ENCODE measurements at places on chromosomes 1 and 21.

DNA sequence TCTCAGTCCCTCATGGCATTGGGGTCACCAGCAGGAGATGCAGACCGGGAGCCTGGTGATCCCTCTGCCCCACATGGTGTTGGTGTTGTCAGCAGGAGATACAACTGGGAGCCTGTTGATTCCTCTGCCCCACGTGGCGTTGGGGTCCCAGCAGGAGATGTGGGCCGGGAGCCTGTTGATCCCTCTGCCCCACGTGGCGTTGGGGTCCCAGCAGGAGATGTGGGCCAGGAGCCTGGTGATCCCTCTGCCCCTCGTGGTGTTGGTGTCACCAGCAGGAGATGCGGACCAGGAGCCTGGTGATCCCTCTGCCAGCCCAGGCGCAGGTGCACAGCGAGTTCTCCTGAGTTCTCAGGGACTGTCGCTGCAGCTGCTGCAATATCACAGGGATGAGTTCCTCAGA lies 229.6 kb upstream of the C1orf174 start:
- DNase-seq = no peak

DNA sequence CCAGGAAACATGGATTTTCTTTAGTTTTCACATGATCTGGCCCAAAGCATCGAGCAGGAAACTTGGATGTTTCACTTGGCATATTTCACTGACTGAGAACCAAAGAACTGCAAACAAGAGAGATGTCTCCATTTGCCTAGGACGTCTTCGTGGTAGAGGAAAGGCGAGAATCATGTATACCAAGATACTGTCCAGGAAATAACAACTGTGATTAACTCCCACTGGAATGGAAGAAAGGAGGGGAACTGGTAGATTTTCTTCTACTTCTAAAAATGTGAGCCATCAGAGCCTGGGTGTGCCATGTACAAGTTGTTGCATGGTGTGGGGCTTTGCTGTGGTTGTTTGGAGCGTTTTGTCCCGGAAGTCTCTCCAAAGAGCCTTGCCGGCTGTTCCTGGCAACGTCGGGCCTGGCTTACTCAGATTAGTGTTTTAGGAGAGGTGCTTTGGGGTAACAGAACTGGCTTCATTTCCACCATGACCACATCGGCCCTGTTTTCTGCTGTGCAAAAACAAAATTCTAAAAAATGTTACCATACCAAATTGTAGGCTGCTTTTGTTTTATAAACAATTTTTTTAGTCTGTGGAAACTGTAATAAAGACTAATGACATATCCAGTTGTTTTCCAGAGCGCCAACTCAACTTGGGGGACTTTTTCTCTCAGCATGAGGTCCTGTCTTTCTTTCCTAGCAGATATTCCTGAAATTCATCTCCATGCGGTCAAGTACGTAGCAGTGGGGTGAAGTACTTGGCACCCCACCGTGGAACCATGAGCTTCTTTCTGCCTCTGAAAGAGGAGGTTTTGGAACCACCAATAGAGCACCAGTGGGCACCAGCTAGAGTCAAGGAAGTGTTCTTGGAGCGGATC lies 118.3 kb downstream of the TM2D1 start:
- DNase-seq = no peak

GRCh38 chr1:33402206-33402605 lies 28.7 kb downstream of the PHC2 start:
- DNase-seq = no peak

DNA sequence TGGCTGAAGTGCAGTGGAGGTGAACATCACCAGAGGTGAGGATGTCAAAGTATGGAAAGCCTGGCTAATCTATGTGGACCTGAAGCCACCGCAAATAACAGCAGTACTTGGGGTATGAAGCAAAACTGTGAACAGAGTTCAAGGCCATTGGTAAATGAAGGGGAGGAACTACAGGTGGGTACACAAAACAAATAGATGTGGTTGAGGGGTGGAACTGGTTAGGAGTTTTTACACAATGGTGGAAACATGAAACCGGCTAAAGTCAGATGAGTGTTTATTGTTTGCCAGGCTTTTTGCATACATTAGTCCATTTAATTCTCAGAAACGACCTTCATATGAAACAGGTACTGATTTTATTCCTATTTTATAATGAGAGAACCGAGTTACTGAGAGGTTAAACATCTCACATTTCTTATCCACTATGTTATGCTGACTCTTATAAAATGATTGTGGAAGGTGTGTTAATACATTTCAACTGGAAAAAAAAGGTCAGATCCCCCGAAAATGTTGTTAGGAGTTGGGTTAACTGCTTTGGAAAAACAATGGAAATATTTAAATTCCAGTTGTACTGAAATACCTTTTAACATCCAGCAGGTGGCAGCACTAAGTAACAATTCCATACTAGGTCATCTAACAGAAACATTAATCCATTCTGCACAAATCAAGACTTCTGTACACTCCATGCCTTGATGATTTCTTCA lies 44.3 kb upstream of the GTF2B start:
- DNase-seq = peak; percentile 46

GRCh38 chr1:45348966-45349677 lies 8.9 kb upstream of the MUTYH start:
- no peak for DNase-seq

DNA sequence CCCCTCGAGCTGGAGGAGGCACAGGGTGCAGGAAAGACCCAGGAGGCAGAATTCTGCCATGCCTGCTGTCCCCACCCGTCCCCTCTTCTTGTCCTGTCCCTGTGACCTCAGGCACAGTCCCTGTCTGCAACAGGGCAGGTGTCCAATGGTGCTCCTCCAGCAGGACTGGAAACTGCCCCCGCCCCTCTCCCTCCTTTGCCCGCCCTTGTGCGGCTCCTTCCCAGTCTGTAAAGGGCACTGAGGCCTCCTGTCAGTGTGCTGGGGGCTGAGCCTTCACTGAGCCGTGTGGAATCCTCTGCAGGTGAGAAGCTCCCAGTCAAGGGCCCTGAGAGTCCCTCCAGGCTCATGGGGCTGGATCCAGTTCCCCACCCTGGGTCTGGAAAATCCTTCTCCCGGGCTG lies 28.9 kb downstream of the PRDM16 start:
- DNase-seq = no peak

DNA sequence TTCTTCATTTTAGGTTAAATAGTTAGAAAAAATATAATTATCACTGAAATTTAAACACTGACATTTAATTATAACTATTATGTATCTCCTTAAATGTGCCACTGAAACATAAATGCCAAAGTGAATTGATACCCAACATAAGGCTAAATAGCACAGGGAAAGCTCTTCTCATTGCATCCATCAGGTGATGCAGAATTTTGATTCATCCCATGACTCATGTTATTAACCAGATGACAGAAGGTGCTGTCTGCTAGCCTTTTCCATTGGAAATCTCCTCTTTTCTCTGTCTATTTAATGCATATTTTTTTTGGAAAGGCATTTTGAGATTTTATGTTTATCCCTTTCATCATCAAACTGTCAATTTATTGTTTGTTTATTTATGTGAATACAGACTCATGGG lies 136.8 kb downstream of the KCNK2 start:
- no peak for DNase-seq

DNA sequence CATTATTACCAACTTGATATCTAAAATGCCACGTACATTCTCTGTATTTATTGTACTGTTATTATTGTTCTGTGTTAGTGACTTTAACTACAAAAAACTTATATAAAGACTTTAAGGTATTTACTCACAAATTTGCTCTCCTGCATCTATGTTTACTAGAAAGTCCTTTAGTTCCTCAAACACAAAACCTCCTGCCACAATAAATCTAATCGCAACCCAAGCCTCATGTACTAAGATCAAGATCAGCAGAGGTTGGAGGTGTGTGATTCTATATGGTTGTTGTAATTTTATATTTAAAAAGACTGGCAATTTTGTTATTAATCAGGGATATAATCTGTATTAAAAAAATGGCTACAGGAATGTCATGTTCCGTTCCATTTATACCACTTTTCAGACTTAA lies 68.6 kb downstream of the VAV3 start:
- no peak for DNase-seq

DNA sequence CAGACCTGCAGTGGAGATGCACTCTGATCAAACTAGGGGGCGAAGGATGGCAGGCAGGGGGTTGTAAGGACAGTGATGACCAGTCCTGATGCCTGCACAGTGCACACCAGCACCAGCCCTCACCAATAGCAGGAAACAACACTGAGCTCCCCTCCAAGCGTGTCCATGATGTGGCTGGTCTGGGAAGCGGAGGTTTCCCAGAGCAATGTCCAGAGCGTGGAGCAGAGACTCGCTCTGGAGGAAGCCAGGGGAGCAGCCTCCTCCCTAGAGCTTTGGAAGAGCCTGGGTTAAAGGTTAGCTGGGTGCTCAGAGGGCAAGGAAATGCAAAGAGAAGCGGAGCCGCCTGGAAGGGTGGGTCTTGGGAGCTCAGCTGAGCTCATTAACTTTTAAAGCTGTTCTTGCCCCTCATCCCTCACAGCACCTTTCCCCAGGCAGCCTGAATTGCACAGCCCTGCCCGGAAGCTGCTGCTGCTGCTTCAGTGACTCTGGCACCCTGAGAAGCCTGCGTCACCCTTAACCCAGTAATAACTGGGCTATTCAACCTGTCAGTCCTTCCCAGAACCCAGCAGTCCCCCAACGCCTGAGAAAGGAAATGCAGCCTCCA lies 162.2 kb upstream of the RAB4A start:
- no peak for DNase-seq

GRCh38 chr1:170583186-170583585 lies 51.2 kb downstream of the GORAB start:
- no peak for DNase-seq

GRCh38 chr1:227357927-227358302 lies 39.6 kb upstream of the CDC42BPA start:
- no peak for DNase-seq

DNA sequence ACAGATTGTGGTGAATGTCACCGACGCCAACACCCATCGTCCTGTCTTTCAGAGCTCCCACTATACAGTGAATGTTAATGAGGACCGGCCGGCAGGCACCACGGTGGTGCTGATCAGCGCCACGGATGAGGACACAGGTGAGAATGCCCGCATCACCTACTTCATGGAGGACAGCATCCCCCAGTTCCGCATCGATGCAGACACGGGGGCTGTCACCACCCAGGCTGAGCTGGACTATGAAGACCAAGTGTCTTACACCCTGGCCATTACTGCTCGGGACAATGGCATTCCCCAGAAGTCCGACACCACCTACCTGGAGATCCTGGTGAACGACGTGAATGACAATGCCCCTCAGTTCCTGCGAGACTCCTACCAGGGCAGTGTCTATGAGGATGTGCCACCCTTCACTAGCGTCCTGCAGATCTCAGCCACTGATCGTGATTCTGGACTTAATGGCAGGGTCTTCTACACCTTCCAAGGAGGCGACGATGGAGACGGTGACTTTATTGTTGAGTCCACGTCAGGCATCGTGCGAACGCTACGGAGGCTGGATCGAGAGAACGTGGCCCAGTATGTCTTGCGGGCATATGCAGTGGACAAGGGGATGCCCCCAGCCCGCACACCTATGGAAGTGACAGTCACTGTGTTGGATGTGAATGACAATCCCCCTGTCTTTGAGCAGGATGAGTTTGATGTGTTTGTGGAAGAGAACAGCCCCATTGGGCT lies 3.0 kb downstream of the CELSR2 start:
- no peak for DNase-seq

DNA sequence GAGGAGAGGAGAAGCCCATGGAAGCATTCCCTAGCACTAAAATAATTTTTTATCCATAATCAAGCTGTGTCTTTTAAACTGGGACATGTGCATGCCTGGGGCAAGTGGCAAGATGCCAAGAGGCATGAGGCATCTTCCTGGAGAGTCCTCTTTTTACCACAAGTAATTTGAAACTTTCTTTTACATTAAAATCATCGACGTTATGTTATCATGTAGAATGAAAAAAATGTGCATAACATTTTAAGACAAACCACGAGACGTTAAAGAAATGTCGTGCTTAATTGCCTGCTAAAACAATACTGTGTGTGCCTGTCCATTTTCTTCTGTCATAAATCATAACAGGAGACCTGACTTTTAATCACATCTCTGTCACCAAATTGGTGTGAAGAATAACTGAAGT lies 1.5 kb downstream of the STYXL2 start:
- DNase-seq = no peak

- peak; percentile 91 for DNase-seq
Observed at GRCh38 chr1:228212966-228213844, 5.4 kb downstream of the OBSCN start.

GRCh38 chr1:50667272-50667671 lies 244.0 kb upstream of the DMRTA2 start:
- no peak for DNase-seq

GRCh38 chr1:226126824-226127569 lies 59.5 kb downstream of the ACBD3 start:
- no peak for DNase-seq

- no peak for DNase-seq
Observed at GRCh38 chr1:94757931-94758330, 62.2 kb upstream of the SLC44A3 start.

GRCh38 chr1:62437273-62437940 lies 558 bp downstream of the USP1 start:
- peak; percentile 47 for DNase-seq
